ENCODE measurements at places on chromosomes 5 and 9.

DNA sequence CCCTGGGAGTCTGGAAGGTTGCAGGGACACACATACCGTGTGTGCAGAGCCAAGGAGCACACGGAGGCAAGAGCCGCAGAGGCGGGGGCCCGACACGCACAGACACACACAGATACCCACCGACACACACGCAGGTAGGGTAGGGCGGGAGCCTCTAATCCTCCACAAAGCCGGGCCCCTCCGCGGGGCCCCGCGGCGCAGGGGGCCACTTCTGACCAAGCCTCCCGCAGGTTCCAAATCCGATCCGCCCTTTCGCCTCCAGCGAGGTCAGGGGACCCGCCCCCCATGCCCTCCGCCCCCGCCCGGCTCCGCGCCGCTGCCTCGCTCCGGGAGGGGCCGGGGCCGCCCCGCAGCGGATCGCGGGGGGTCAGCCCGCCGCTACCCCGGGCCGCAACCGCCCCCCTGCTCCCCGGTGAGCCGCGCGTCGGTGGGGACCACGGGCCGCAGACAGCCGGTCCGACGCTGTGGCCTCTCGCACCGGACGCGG lies 1.4 kb upstream of the LMX1B start:
- no peak for DNase-seq

DNA sequence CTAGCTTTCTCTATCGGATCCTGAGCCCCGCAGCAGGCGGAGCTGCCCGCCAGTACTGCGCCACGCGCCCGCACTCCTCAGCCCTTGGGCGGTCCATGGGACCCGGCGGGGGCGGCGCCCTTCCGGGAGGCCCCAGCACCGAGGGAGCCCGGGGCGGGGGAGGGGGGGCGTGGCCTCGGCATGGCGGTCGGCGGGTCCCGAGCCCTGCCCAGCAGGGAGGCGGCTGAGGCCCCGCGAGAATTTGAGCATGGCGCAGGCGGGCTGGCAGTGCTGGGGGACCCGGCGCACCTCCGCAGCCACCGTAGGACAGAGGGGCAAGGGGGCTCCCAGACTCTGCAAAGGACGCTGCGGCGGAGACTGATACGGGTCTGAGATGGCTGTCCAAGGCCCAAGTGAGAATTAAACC lies 6.8 kb downstream of the ZDHHC11B start:
- peak; percentile 78 for DNase-seq

GRCh38 chr5:172423379-172424110 lies 30.8 kb downstream of the SH3PXD2B start:
- no peak for DNase-seq

DNA sequence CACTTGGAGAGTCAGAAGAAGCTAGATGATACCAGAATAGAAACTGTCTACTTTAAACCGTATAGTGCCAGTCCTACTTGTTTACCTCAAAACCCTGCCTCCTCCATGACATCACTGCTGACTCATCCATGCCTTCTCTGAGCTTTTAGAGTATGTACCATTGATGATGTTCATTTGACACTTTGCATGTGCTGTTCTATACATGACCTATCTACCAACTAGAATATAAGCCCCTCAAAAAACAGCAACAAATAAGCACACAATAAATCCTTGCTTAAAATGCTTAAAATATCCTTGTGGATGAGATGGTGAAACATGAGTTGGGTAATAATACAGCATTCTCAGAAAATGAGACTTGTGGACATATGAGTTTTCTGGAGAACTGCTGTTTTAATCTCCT lies 2.6 kb downstream of the CTNNAL1 start:
- peak; percentile 20 for DNase-seq

DNA sequence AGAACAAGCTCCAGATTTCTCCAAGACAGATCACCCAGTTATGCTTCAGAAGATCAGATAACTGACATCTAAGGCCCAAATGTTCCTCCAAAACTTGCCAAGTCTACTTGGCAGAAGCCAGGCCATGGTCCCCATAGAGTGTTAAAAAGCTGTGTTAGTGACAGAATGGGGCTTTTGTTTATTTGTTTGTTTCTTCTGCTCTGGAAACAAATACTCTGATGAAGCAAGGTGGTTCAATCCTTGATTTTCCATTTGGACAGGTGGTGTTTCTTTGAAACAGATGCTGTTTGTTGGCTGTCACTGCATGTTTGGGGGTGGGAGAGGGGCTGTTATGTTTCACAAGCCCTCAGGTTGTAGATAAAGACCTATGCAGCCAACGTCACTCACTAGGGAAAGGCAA lies 264.0 kb downstream of the FAM114A2 start:
- no peak for DNase-seq

All from urothelium cell line (cell line).